ENCODE measurements at places on chromosomes 7 and 10.

DNA sequence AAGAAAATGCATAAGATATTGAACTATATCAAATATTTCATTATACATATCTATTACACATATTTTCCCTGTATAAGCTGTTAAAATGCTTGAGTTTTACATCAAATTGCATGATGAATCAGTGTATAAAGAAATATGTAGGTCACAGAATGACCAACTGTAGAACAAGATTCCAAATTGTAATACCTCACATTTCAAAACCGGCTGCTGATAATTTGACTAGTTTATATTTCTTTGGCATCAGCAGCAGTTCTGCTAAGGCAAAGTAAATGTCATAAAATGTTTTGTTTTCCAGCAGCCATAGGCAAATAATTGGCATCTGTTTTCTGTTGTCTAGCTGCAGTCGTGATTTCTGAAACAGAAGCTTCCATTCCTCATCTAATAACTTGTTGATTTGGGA, 633.9 kb downstream of the ARL4A start:
- no peak for DNase-seq

DNA sequence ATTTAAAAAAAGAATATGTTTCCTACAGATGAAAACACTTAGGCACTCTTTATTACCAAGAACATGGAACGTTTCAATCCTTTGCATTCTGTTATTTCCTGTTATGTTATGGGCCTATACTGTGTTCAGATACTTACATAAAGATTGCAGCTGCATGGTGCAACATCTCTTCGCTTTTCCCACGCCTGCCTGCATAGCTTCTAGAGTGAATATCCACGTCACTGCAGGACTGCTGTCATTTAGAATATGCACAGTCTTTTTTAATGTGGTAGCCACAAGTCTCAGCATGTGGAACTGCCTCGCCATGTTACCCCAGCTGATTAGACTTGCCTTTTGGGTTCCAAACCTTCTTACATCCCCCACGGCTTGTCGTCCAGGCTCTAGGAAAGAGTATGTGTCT, 69.6 kb upstream of the GATA3 start:
- DNase-seq = no peak

DNA sequence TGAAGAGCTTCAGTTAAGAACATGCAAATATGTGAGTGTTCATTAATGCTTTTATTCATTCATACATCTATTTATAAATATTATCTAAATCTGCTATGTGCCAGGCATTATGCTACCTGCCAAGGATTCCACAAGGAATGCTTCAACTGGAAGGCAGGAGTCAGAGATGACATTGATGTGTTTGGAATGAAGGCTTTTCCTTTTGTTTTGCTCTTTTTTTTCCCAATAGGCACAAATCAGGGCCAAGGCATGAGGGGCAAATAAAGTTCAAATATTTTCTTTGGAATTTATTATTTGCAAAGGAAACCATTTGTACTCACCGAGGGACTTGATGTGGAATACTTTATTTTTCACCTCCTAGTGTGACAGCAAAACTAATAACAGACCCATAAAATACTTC, 530.3 kb downstream of the ARL4A start:
- no peak for DNase-seq

GRCh38 chr7:6630007-6630849, 6.9 kb upstream of the ZNF316 start:
- no peak for DNase-seq

- no peak for DNase-seq
Measured at GRCh38 chr10:5961405-5962100, 15.8 kb downstream of the IL15RA start.

GRCh38 chr7:55271069-55271626, 94.0 kb upstream of the LANCL2 start:
- no peak for DNase-seq

GRCh38 chr10:129840196-129840590, 123.9 kb downstream of the EBF3 start:
- no peak for DNase-seq

DNA sequence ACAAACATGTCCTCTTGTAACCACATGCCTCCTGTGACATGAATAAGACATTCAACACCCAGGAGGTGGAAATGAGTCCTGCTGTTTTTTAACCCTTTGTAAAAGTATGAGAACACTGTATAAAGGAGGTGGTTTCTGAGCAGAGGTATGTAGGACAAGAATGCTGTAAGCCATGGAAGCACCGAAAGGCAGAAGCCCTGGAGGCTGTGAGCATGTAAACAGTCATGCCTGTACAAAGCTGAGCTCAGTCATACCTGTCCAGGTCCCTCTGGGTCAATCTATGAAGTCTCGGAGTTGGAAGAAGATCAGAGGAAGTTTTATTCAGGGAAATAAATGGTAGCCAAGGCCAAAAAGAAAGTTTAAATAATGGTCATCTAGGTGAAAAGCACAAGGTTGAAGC, 34.7 kb upstream of the XPNPEP1 start:
- DNase-seq = no peak

DNA sequence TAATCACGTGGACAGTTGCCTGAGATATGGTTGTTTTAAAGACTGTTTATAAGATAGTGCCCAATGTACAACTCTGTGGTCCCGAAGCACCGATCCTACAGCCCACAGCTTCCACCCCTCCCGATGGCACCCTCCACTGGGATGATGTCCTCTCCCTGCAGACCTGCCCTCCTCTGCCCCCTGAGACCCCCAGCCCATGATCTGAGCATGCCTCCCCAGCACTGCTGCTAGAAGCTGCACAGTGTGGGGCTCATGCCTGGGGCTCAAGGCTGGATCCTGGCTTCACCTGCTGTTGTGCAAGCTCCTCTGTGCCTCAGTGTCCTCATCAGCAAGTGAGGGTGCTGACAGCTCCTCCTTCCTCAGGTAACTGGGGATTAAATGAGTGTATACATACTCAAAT, 254.7 kb upstream of the MKI67 start:
- no peak for DNase-seq

GRCh38 chr10:29926693-29927048, 132.7 kb downstream of the JCAD start:
- DNase-seq = no peak

GRCh38 chr10:110273474-110273873, 31.2 kb downstream of the SMNDC1 start:
- DNase-seq = no peak

- DNase-seq = no peak
Measured at GRCh38 chr10:87507879-87508483, 3.3 kb downstream of the MINPP1 start.

DNA sequence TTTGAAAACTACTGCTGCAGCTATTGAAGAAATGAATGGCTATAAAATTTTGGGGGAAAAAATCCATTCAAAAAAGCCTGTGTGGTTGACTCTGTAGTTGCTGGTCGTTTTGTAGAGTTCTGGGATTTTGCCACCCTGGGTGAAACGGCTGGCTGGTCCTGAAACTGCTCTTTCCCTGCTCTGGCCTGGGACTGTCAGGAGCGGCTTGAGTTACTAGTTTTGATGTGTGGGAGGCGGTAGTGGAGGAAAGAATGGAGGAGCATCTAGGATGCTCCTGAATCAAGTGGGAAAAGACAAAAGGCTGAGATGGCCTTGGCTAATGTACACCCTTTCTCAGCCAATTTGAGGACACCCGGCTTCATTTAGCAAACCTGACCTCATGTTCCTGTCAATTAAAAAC, 72.5 kb downstream of the ZNF365 start:
- DNase-seq = no peak

- no peak for DNase-seq
Measured at GRCh38 chr7:143487566-143487965, 9.9 kb downstream of the TAS2R41 start.

GRCh38 chr10:66534866-66535265, 391.0 kb upstream of the LRRTM3 start:
- no peak for DNase-seq

DNA sequence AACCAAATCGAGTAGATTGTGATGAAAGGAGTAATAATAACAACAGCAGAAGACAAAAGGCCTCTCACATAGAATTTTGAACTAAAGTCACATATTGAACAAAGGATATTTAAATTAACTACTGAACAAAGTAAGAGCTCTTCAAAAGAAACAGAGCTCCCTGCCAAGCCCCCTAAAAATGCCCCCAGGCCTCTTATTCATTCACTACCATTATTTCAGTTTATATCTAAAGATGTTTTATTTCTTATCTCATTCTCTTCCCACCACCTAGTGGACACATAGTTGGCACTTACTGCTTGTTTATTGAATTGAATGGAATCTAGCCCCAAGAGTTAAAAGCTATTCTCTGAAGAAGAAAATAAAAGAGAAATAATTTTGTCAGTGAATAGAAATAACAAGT, 37.4 kb downstream of the VCL start:
- no peak for DNase-seq

DNA sequence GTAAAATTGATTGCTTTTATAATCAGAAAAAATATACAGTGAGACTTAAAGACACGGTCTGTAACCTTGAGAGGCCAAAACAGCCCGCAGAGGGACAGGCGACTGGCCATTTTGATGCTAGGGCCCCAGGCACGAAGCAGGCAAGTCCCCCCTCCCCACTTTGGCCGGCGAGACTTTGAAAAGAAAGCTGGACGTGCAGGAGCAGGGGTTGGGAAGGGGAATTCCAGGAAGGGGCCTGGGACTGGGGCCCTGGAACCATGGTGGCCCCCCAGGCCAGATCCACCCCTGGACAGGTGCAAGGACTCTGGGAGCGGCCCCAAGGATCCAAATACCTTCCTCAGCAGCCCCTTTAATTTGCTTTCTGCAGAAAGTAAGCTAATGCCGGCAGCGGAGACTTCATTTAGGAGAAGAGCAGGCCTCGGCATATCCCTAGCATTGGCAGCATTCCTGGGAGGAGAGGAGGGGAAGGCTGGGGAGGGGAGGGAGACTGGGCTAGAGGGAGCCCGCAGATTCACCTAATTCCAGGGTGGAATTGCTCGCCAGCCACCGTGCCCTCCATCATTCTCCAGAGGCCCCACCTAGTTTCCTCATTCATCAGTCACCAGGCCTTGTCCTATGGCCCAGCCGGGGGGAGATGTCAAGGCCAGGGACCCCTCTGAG, 24.9 kb upstream of the TNRC18 start:
- no peak for DNase-seq

GRCh38 chr10:27884185-27884641, 114.7 kb downstream of the ODAD2 start:
- DNase-seq = no peak

GRCh38 chr10:994836-995558, 6.8 kb downstream of the GTPBP4 start:
- DNase-seq = no peak

DNA sequence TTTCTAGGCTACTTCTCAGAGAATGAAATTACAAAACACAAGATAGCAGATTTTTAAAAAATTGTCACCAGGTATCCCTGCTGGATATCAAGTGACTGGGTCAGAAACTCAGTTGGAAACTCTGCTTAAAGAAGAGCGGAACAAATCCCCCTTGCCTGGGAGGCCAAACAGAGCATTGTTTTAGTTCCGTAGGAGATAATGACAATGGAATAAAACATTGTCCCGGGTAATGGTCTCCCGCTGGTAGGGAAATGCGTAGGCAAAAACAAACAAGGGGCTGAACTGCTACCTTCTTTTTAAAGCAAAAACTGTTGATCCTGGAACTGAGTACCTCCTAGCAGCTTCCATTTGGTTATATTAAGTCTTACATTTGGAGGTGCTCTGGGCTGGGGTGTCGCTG, 21.3 kb upstream of the VAX1 start:
- DNase-seq = no peak

DNA sequence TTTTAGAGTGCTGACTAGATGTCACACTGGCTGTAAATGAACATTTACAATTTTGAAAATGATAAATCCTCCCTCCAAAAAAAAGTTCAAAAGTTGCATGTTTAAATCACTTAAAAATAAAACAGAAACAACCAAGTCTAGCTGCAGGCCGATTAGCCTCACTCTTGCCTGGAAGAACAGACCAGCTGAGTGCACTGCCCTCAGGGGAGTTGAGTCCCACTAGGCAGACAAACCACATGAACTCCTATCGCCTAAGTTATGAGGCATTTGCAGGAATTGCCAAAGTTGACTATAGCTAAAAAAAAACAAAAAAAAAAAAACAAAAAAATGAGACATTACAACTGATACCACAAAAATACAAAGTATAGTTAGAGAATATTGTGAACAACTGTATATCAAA, 510.0 kb downstream of the ANKRD7 start:
- no peak for DNase-seq

GRCh38 chr10:102629661-102630614, 14.3 kb upstream of the TRIM8 start:
- DNase-seq = no peak

- no peak for DNase-seq
Measured at GRCh38 chr7:25671111-25671510, 442.8 kb upstream of the NPVF start.

GRCh38 chr7:5500056-5500776, 76.6 kb upstream of the TNRC18 start:
- DNase-seq = no peak

DNA sequence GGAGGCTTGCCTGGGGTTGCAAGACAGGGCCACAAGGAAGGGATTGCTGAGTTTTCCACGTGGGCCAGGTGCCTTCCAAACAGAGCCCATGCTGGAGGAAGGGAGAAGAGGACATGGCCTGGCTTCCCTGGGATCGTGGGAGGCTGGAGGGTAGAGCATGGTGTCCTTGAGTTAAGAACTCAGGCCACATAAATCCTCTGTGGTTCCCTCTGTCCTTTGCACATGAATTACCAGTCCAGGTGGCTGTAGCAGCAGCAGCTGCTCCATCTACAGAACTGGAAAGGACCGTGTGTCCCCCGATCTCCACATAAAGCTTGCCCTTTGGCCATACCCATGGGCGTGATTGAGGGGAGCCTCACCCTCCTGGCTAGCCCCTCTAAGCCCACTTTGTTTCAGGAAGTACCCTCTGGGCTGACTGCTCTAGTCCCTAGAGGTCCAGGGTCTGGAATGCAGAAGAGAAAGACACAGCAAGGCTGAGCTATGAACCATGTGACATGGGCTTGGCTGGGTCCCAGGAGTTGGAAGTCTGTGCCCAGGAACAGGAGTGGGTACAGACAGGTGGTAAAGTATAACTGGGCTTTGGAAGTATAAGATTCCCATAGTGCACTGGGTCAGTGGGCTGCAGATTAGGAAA, 84.9 kb downstream of the C10orf105 start:
- DNase-seq = no peak

DNA sequence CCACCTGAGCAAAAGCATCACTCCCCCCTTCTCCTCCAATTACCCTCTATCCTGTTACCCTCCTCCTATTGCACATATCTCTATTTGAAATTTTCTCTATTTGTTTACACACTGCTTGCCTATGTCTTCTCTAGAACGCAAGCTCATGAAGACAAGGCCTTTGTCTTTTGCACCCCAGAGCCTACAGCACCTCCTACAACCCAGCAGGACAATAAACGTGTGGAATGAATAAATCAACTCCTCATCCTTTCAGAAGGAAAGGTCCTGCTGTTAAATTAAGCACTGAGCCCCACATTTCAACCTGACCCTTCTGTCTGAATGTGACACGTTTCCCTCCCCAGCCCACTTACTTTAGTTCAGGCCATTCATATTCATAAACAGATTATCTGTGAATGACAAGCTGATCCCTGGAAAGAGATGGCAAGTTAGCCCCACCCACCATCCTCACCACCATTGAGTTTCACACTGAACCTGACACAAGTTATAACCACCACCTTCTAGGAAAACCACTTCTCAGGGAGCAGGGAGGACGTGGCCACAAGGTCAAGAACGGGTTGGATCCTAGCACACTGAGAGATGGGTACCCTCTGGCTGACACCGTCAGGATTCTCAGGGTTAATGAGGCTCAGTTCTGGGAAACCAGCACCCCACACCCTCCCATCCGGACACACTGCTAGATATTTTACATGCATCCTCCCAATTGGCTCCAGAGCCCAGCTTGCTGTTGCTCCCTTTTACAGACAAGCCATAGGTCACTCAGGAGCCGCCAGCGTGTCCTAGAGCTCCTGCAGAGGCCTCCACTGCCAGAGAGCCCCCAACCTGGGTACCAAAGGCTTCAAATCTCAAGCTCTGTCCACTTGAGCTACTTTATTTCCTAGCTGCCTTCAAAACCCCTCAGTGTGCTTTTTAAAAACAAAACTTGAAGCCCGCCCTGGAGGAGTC, 934 bp downstream of the PRTFDC1 start:
- peak; percentile 2 for DNase-seq
